ENCODE measurements at places on chromosomes 11 and 22.

DNA sequence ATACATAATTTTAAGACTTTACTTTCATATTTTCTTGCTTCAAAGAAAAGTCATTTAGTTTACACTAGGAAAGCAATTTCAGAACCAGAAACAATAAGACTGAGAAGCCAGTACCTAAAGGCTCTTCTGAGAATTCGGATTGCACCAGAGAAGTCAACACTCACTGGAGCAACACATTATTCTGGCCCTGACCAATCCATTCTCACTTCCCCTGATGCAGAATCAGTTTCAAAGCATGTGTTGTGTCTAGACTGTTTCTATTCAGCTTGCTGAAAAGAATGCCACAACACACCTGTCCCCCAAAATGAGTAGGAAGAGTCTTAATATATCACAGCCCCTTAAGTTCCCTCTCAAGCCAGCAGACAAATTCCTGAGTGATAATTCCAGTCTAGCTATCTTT is 1074.3 kb upstream of the TENM4 start:
- H3K27me3 ChIP-seq: no peaks in the 10 kb centered on the region
- H3K4me1 ChIP-seq: peaks cover 11% of the 10 kb centered on the region
- DNase-seq: no peak
- no peaks in the 10 kb centered on the region for H3K36me3 ChIP-seq

DNA sequence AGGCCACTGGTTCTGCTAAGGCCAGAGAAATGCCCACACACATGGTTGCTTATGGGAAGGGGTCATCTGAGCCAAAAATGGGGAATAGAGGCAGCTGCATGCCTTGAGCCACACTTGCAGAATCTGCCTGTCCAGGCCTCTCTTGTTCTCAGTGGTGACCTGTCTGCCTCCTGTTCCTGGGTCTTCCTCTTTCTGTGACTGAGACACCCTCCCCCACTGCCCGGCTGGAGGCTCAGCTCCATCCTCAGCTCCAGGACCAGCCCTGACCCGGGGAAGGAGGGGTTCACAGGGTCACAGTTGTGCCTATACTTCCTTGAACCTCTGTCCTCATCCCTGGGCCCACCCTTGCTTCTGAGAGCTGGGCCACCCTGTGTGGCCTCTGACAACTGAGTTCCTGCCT is 52.3 kb downstream of the CSF2RB start:
- H3K36me3 ChIP-seq: no peaks in the 10 kb centered on the region
- H3K27me3 ChIP-seq: no peaks in the 10 kb centered on the region
- no peak overlapping the region for H3K27ac ChIP-seq
- H3K4me3 ChIP-seq: no peak overlapping the region
- no peaks in the 10 kb centered on the region for H3K4me1 ChIP-seq

DNA sequence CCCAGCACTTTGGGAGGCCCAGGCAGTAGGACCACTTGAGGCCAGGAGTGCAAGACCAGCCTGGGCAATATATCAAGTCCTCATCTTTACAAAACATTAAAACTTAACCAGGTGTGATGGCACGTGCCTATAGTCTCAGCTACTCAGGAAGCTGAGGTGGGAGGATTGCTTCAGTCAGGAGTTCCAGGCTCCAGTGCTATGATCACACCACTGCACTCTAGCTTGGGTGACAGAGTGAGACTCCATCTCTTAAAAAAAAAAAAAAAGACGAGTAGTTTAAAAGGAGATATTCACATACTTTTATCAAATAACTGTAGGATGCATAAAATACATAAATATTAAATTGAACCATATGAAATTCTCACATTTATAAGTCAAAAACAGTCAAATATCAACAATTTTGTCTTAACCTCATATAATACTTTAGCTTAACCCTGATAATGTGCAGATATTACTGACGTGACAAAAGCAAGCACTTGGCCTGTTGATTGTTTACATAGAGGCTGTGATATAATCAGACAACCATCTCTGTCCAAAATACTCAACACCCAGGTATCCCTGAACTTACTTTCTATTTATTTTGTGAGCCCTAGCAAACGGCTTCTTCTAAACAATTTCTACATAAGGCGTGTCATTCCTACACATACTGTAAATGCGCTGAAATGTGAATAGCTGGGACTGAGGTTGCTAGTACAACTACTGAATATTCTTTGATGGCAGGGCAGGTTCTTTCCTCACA is 57.0 kb downstream of the PRCP start:
- no peak for DNase-seq
- H3K27ac ChIP-seq: no peak overlapping the region
- no peak overlapping the region for H3K4me3 ChIP-seq
- H3K27me3 ChIP-seq: no peaks in the 10 kb centered on the region

DNA sequence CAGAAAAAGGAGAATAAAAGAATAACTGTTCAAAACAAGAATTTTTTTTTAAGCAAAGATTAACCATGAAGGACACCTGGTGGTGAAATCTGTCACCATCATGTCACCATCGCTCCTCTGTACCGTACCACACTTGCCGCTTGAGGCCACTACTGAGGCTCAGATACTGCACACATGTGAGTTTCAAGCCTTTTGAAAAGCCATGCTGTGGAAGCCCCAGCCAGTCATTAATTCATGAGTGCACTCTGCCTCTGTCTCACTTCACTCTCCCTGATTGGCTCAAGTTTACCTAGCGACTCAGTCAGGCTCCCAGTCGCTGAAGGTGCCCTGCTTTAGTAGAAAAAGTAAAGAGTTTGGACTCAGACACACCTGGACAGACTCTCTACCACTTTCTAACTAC is 6.6 kb upstream of the MS4A12 start:
- H3K27me3 ChIP-seq: no peaks in the 10 kb centered on the region
- no peaks in the 10 kb centered on the region for H3K4me1 ChIP-seq
- H3K4me3 ChIP-seq: no peak overlapping the region
- DNase-seq: peak; percentile 9
- H3K36me3 ChIP-seq: no peaks in the 10 kb centered on the region

- no peak overlapping the region for H3K27ac ChIP-seq
- no peak for DNase-seq
- no peaks in the 10 kb centered on the region for H3K27me3 ChIP-seq
- H3K36me3 ChIP-seq: peaks cover 86% of the 10 kb centered on the region
These were observed 4.7 kb downstream of the FADS2 start for GRCh38 chr11:61832754-61833153.

- no peak overlapping the region for H3K4me3 ChIP-seq
- no peaks in the 10 kb centered on the region for H3K4me1 ChIP-seq
- no peaks in the 10 kb centered on the region for H3K36me3 ChIP-seq
- H3K27ac ChIP-seq: no peak overlapping the region
These were observed 32.2 kb upstream of the PLET1 start for GRCh38 chr11:112292785-112293407.

- H3K36me3 ChIP-seq: no peaks in the 10 kb centered on the region
- no peak overlapping the region for H3K4me3 ChIP-seq
- peaks cover 14% of the 10 kb centered on the region for H3K27me3 ChIP-seq
- H3K4me1 ChIP-seq: peaks cover 10% of the 10 kb centered on the region
These were observed 13.8 kb upstream of the PAMR1 start for GRCh38 chr11:35539256-35539655.

- peaks cover 31% of the 10 kb centered on the region for H3K27me3 ChIP-seq
- H3K4me1 ChIP-seq: peaks cover 7% of the 10 kb centered on the region
- no peak for DNase-seq
- H3K36me3 ChIP-seq: no peaks in the 10 kb centered on the region
These were observed 91.9 kb upstream of the TMEM45B start for GRCh38 chr11:129723761-129724162.

DNA sequence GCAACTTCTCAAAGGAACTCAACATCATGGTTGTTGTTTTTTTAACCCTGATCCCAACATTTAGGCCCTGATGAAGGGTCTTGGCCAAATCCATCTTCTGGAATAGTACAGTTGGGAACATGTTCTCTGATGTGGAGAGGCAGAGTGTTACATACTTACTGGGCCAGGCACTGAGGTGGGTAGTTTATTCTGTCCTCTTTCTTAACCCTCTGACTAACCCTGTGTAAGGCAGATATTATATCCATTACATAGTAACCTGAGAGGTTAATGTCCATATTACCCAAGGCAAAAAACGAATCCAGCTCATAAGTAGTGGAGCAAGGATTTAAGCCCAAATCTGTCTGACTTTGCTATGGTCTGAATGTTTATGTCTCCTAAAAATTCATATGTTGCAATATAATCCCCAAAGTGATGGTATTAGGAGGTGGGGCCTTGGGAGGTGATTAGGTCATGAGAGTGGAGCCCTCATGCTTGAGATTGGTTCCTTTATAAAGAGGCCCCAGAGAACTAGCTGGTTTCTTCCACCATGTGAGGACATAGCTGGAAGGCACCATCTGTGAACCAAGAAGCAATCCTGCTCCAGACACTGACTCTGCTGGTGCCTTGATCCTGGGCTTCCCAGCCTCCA is 16.3 kb downstream of the PPFIBP2 start:
- H3K4me1 ChIP-seq: no peaks in the 10 kb centered on the region
- H3K4me3 ChIP-seq: no peak overlapping the region
- no peak for DNase-seq
- no peaks in the 10 kb centered on the region for H3K36me3 ChIP-seq

DNA sequence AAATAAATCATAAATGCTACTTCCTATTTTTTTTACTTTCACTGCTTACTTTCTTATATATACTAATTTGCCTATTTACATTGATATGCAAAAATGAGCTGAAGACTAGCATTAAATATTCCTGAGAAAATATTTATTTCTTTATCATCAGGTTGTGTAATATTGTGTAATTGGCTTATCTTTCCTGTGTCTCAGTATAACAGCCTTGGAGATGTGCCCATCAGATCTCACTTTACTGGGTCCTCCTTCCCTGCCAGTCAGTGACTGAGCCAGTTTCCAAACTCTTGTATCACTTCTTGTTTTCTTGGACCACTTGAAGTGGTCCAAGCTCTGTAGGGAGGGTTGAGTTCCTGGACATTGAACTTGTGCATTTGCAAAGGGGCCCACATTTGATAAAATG is 900.0 kb downstream of the LUZP2 start:
- no peaks in the 10 kb centered on the region for H3K36me3 ChIP-seq
- H3K27me3 ChIP-seq: no peaks in the 10 kb centered on the region
- no peak for DNase-seq

- peaks cover 12% of the 10 kb centered on the region for H3K27me3 ChIP-seq
- H3K36me3 ChIP-seq: no peaks in the 10 kb centered on the region
- peak overlapping the region; percentile 83 for H3K4me3 ChIP-seq
- no peak overlapping the region for H3K27ac ChIP-seq
- no peak for DNase-seq
- peaks cover 11% of the 10 kb centered on the region for H3K4me1 ChIP-seq
These were observed 525 bp downstream of the BIK start for GRCh38 chr22:43110927-43111623.

DNA sequence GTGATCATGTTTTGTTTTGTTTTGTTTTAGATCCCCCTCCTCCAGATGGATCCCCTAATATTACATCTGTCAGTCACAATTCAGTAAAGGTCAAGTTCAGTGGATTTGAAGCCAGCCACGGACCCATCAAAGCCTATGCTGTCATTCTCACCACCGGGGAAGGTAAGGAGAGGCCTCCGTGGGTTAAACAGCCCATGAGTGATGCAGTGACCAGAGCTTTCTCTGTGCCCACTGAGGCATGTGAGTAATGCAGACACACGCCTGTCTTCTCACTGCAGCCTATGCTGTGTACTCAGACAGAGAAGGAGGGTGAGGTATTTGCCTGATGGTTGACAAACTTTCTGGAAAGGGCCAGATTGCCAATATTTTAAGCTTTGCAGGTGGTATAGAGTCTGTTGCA is 73.7 kb upstream of the OR4B1 start:
- H3K4me3 ChIP-seq: no peak overlapping the region
- no peak for DNase-seq

DNA sequence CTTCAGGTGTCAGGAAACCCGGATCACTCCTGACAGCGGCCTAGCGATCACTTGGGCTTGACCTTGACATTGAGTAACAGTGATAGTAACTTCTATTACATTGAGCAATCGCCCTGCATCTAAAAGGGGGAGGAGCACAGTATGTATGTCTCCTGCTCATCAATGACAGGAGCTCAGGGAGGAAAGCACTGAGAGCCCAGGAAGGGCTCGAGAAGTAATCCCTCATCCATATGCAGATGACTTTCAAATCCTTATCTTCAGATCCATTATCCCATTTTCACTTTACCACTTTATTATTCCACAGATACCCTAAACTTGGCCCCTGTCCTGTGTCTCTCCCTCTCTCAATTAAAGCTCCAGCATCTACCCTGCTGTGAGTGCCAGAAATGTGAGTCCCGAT is 47.8 kb downstream of the ABTB2 start:
- DNase-seq: no peak
- H3K4me1 ChIP-seq: no peaks in the 10 kb centered on the region
- H3K36me3 ChIP-seq: no peaks in the 10 kb centered on the region
- no peaks in the 10 kb centered on the region for H3K27me3 ChIP-seq
- no peak overlapping the region for H3K4me3 ChIP-seq

- H3K4me3 ChIP-seq: no peak overlapping the region
- peaks cover 19% of the 10 kb centered on the region for H3K4me1 ChIP-seq
- H3K27ac ChIP-seq: no peak overlapping the region
These were observed 1.5 kb upstream of the SOX10 start for GRCh38 chr22:37985751-37986281.

DNA sequence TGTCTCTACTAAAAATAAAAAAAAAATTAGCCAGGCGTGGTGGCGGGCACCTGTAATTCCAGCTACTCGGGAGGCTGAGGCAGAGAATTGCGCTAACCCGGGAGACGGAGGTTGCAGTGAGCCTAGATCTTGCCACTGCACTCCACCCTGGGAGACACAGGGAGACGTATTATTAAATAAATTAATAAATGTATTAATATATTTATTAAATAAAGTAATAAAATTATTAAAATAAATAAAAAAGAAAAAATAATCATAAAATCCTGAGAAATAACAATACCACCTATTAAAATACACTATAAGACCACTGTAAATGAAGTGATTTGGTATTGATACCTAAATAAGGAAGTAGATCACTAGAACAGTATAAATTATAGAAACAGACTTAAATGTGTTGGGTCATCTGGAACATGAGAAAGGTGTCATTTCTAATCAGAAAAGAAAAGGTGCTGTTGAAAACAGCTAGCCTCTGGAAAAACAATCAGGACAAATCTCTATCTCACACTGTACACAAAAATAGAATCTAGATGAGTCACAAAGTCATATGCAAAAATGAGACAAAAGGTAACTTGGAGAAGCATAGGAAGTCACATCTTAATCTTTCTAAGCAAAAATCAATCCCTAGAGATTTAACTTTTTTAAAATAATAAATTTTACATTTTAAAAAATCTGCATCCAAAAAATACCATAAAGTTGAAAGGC is 43.2 kb upstream of the UBASH3B start:
- no peaks in the 10 kb centered on the region for H3K4me1 ChIP-seq
- H3K36me3 ChIP-seq: no peaks in the 10 kb centered on the region
- no peak overlapping the region for H3K27ac ChIP-seq
- no peaks in the 10 kb centered on the region for H3K27me3 ChIP-seq

- DNase-seq: no peak
- no peak overlapping the region for H3K27ac ChIP-seq
These were observed 47.5 kb upstream of the LRRC55 start for GRCh38 chr11:57134284-57134683.

GRCh38 chr11:44416776-44417175 is 106.8 kb upstream of the ALX4 start:
- H3K4me3 ChIP-seq: no peak overlapping the region
- no peak for DNase-seq
- H3K27ac ChIP-seq: no peak overlapping the region
- peaks cover 2% of the 10 kb centered on the region for H3K4me1 ChIP-seq
- no peaks in the 10 kb centered on the region for H3K36me3 ChIP-seq

- no peak overlapping the region for H3K4me3 ChIP-seq
- H3K27me3 ChIP-seq: no peaks in the 10 kb centered on the region
- DNase-seq: no peak
These were observed 10.9 kb downstream of the TUBA8 start for GRCh38 chr22:18121506-18121905.
